Stimulated activated CD8-positive, alpha-beta memory T cell treated with anti-CD3 and anti-CD28 coated beads, Interleukin-4, amount 100 ng/mL, for 24 hours (primary cell): ENCODE measurements at places on chromosomes 6 and 20.

- no peak for DNase-seq
Measured at GRCh38 chr20:57088436-57088835, 178.0 kb downstream of the BMP7 start.

GRCh38 chr6:100266494-100267401 lies 198.0 kb downstream of the SIM1 start:
- DNase-seq = no peak

- DNase-seq = no peak
Measured at GRCh38 chr20:6671829-6672228, 95.7 kb upstream of the BMP2 start.

- no peak for DNase-seq
Measured at GRCh38 chr6:138662471-138662870, 111.1 kb upstream of the CCDC28A start.

DNA sequence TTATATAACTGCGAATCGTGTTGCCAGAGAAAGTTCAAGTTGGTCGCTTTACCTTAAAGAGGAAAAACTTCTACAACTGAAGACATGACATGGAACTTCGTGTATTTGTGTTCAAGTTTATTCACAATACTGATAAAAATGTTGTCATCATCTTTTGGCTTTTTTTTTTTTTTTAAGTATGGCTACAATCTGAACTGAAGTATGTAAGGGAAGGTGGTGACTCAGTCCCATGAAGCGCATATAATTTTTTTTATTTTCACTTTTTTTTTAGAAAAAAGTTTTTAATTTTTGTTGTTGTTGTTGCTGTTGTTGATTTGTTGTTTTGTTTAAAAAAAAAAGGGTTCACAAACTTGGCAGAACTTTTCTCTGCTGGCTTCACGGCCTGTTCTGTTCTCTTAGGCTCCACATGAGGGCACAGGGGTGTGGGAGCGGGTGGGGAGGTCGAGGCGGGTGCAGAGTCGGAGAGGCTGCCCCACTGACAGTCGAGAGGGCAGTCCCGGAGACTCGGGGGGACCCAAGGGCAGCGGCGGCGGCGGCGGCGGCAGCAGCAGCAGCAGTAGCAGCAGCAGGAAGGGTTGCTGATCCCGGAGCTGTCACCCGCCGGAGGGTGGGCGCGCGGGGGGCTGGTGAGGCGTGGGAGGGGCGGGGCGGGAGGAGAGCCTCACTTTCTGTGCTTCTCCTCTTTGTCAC lies 17.0 kb downstream of the TFAP2A start:
- no peak for DNase-seq

- no peak for DNase-seq
Measured at GRCh38 chr20:7799862-7800261, 140.4 kb downstream of the HAO1 start.

GRCh38 chr6:143026696-143027449 lies 33.8 kb upstream of the AIG1 start:
- DNase-seq = peak; percentile 24

- DNase-seq = no peak
Measured at GRCh38 chr6:22575190-22575589, 5.8 kb downstream of the HDGFL1 start.

- DNase-seq = no peak
Measured at GRCh38 chr20:22794200-22794599, 209.8 kb upstream of the FOXA2 start.

DNA sequence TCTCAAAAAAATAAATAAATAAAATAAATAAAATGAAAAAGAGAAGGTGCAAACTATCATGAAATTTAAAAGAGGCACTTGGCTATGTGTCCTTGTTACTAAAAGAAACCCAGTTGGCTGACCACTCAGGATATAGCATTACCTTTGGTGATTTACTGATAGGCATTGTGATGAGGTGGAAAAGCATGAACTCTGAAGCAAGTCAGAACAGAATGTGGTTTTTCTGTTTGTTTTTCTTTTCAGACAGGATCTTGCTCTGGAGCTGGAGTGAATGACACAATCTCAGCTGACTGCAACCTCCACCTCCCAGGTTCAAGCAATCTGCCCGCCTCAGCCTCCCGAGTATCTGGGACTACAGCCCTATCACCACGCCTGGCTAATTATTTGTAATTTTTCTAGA lies 31.9 kb downstream of the ZNF184 start:
- DNase-seq = no peak

DNA sequence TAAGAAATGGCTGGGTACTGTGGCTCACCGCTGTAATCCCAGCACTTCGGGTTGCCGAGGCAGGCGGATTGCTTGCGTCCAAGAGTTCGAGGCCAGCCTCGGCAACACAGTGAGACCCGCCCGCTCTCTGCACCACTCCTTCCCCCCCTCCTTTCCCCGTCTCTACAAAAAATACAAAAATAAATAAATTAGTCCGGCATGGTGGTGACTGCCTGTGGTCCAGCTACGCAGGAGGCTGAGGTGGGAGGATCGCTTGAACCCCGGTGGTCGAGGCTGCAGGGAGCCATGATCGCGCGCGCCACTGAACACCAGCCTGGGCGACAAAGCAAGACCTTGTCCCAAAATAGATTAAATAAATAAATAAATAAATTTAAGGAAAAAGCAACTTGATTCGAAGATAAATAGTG lies 448 bp upstream of the RNF114 start:
- no peak for DNase-seq

DNA sequence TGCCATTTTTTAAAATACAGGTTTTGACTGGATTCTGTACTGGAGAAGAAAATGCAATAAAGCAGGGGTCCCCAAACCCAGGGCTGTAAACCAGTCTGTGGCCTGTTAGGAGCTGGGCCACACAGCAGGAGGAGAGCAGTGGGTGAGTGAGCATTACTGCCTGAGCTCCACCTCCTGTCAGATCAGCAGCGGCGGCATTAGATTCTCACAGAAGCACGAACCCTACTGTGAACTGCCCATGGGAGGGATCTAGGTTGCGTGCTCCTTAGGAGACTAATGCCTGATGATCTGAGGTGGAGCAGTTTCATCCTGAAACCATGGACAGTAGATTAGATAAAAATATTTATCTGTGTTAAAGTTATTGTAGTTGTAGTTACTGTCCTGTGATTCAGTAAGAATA lies 21.1 kb upstream of the FBXO9 start:
- no peak for DNase-seq

DNA sequence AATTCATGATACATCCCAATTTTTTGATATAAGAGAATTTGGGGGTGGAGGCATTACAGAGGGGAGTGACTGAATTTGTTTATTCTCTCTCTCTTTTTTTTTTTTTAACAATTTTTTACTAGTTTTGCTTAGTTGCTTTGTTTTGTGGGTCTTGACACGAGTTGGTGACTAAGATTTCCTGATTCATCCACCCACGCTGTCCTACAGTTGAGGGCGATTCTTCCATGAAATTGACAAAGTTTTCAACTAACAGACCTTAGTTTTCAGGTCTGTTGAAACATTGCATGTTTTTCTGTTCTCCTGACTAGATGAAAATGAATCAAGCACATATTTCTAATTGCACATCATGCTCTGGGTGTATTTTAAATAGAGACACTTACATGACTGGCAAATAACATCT lies 613.8 kb downstream of the TFAP2B start:
- DNase-seq = no peak

GRCh38 chr6:142531727-142532126 lies 229.9 kb downstream of the ADGRG6 start:
- DNase-seq = no peak

- DNase-seq = no peak
Measured at GRCh38 chr6:33420491-33421343, 852 bp downstream of the SYNGAP1 start.

DNA sequence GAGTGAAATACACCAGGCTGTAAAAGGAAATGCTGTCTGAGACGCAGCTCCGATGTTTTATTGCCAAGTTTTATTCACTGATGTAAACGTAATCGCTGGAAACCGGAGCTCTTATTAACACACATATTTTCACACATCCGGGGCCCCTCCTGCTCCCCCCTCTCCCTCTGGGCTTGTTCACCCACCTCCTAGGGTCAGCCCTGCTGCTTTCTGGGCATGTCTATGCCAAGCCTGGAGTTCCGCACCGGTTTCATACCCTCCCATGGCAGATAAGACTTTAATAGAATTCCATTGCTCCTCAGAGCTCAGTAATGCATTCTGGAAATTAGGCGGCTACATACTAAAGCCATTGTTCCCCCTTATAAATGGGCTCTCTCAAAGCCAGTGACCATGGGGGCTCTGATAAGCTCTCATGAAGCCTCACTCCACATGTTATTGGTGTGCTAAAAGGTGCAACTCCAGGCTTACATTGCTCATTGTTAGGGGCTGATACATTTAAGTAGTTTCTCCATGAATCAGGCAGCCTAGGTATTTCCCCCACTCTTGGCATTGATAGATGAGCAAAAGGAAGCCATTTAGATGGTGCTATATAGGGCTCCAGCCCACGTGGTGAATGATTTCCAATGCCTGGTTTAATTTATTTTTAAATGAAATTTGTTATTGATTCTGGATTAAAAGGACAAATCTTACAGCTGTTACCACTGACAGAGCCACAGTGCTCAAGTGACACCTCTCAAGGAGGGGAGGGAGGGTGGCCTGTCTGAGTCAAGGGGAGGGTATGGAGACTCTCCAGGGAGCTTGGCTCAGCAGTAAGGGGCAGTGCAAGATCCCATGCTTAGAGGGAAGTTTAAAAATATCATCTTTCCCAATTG lies 4.5 kb upstream of the VSTM2L start:
- DNase-seq = no peak

- DNase-seq = no peak
Measured at GRCh38 chr6:52718550-52718949, 44.7 kb downstream of the GSTA2 start.

GRCh38 chr6:131015025-131015591 lies 47.9 kb downstream of the EPB41L2 start:
- DNase-seq = no peak

- no peak for DNase-seq
Measured at GRCh38 chr20:46179862-46180261, 61.7 kb downstream of the CD40 start.

DNA sequence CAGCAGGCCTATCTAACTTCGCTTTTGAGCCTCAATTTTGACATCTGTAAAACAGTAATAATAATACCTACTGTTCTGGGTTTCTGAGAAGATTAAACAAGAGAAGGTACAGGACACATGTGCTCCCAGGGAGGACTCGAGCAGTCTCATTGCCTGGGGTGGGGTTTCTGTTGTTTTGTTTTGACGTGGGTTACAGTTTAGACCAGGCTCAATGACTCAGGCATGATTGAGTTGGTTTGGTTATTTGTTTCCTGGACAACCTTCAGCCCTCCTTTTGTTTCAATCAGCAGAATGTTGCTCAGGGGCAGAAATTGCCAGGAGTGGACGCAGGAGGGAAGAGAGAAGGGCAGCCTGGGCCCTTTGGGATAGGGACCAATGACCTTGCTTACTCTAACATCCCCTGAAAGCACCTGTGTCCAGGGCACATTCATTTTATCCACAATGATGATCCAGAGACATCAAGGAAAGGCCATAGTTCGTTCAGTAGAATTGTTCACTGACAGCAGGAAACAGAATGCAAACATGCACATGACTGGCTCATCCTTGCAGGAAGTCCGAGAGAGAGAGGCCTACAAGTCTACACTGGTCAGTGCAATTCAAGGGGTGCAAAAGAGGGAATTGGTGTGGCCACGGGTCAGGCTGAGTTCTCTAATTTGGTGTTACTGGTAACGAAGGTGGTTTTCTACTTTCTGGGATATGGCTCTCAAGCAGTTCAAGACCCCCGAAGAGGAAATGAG lies 74.5 kb upstream of the MRPS10 start:
- no peak for DNase-seq

- no peak for DNase-seq
Measured at GRCh38 chr20:36845288-36845971, 30.5 kb upstream of the TLDC2 start.

DNA sequence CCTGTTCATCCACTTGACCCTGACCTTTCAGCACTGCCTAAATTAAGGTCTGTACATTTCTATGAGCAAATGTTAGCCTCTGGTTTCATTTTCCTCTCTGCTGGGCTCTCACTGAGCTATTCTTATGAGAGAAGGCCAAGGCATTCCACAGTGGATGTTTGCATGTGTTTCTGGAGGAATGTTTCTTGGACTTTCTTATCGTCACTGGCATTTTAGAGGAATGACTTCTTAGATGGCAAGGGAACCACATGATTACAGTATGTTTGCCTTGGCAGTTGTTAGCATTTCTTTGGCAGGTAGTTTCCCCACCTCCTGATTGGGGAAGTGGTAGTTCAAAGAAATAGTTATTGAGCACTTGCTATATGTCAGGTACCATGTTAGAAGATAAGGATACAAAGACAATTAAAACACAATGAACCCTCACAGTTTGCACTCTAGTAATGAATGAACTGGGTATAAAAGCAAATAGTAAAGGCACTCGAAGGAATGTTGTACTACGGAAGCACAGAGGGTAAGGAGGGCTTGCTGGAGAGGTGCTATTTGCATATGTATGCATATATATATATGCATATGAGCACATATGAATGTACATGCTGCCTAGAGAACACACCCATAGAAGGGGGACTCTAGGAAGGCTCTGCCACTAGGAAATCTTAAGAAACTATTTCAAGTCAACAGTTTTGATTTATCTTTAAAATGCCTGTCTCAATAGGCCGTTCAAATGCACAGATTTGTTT lies 307.4 kb downstream of the EYA4 start:
- DNase-seq = no peak

DNA sequence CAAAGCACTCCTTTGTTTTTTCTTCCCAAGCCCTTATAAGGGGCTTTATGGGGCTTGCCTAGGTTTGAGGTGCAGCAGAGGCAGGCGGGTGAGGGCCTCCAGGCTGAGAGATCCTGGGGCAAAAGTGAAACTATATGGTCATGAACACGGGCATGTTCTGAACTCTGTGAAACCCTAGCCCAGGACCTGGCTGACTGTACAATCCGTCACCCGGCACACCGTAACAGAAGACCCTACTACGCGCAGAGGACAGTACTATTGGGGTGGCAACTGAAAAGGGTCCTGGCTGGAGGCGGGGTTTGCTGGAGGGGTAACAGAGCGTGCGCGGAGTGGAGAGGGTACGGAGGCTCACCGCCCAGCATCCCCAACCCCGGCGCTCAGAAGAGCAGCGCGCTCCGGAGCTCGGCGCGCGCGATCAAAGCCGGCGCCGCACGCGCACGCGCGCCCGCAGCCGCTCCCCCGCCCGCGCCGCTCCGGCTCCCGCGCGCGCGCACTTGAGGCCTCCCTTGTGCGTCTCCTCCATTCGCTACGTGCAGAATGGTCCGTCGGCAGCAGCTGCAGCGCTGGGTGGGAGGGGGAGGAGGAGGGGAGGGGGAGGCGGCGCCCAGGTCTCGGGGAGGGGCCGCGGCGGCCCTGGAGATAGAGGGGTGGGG lies 54.2 kb downstream of the MRPL14 start:
- peak; percentile 54 for DNase-seq

DNA sequence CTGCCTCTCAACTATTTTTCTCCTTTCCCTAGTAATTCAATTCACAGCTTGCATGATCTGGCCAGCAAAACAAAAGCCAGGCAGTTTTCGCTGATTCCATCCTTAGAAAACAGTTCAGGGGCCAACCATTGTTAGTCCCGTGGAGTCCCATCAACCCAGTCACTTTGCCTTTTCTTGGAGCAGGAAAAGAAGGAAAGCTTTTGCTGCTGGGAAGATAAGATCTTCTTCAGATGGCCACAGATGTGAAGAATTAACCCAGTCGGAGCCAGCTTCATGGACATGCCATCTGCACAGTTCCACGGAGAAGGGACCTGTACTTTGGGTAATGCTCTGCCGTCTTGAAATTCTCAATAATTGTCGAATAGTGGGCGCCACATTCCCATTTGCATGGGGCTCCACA lies 76.9 kb upstream of the TSHZ2 start:
- no peak for DNase-seq

GRCh38 chr6:27669624-27670301 lies 196.9 kb upstream of the ZNF184 start:
- no peak for DNase-seq
